ENCODE measurements at places on chromosomes 16 and 17. TPM values are rescaled to one million over a fixed set of nuclear protein-coding genes. Genes with fewer than 3 reads are reported as not detected.

- DNase-seq: no peak
These were observed 330.0 kb upstream of the SOX9 start for GRCh38 chr17:71790791-71791190.

DNA sequence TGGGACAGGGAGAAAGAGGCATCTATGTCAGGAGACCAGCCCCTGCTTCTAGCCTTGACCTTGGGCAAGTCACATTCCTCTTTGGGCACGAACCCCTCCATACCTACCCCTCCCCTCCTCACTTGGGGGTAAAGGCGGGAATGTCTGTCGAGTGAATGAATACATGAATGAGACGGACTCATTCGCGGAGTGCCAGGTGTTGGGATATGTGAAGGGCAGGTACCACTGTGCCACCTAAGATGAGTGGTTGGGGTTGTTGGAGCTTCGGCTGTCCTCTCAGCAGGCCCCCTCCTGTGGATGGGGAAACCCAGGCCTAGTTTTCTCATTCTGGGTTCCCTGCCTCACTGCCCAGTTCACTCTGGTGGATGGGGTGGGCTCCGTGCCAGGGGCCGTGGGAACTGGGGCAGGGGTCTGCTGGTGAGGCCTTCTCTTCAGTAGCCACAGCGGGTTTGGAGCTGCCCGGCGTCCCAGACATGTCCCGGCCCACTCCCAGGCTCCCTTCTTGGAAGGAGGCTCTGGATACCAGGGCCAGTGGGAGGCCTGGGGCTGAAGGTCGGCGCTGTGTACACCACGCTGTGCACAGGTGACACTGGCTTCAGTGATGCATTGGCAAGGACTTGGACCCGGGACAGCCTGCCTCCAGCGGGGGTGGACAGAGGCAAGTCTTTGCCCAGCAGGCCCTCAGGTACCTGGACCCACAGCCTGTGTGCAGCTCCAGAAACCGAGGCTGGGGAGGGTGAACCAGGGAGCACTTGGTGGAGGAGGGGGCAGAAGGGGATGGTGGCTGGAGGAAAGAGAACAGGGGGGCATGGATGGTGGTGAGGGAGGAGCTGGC is 5.6 kb downstream of the GLIS2 start:
- no peak for DNase-seq

DNA sequence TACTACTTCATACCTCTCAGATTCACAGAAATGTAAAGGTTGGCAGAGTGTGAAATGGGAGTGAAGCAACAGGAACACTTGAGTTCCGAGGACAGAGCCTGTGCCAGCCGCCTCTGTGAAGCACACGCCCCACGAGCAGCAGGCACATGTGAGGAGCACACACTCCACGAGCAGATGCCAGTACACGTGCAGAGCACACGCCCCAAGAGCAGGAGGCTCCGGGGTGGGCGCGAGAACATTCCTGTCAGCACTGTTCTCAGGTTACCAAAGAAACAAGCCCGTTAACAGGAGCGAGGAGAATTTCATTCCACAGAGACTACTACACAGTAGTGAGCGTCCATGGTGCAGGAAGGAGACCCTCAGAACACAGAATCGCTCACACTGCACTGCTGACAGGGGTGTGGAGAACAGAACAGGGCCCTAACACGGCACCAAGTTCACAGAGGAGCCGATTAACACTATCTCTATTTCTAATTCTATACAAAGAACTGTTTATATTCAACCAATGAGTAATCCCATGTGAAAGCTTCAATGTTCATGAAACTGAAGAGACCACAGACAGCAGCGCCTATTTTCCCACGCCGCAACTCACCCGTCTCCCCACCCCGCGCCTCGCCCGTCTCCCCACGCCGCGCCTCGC is 40.1 kb downstream of the KLHDC4 start:
- no peak for DNase-seq

DNA sequence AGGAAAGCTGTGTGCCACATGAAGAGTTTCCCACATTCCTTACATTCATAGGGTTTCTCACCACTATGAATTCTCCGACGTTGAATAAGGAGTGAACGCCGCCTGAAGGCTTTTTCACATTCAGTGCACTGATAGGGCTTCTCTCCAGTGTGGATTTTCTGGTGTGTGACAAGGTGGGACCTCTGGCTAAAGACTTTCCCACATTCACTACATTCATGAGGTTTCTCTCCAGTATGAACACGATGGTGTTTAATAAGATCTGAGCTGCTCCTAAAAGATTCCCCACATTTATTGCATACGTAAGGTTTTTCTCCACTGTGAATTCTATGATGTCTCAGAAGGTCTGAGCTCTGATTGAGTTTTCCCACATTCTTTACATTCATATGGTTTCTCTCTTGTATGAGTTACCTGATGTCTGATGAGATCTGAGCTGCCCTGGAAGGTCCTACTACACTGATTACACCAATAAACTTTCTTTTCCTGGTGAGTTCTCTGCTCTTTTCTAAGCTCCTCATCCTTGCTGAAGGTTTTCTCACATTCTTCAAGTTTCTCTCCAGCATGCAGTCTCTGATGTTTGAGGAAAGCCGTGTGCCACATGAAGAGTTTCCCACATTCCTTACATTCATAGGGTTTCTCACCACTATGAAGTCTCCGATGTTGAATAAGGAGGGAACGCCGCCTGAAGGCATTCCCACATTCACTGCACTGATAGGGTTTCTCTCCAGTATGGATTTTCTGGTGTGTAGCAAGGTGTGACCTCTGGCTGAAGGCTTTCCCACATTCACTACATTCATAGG is 10.0 kb downstream of the ZNF594 start:
- no peak for DNase-seq

DNA sequence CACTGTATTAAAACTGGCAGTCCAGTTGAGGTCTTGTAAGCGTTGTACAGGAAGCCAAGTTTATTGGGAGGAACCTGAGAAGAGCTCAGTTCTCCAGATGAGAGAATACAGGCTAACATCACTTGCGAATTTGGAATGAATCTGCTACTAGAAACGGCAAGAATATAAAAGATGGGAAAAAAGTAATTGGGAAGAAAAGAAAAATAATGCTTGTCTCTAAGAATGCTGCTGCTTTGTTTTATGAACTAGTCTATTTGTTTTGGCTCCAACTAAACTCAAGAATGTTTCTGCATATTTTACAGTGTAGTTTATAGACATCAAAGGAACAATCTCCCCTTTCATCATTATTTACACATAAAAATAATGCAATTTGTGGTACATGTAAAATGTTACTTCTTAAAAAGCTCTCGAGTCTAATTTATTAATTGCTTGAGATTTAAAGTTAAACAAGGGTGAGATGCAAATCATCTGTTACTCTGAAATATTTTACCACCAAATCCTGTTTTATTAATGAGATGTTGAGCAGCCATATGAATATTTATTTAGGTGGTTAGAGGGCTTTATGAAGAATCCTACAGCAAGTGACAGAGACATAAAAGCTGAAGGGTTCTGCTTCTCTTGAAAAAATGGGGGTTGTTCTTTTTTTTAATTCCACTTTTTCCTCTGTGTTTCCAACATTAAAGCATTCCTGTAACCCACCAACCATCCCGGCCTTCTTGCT is 162.1 kb upstream of the AXIN2 start:
- DNase-seq: peak; percentile 38

- DNase-seq: no peak
These were observed 7.5 kb downstream of the DHX38 start for GRCh38 chr16:72101195-72101594.

DNA sequence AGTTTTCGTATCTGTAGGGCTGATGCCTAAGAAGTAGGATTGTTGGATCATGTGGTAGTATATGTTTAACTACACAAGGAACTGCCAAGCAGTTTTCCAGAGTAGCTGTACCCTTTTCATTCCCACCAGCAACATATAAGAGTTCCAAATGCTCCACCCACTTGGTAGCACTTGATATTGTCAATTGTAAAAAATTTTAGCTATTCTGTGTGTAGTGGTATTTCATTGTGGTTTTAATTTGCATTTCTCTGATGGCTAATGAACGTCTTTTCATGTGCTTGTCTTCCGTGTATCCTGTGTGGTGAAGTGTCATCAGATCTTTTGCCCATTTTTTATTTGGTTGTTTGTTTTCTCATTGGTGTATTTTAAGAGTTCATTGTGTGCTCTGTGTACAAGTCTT is 69.7 kb downstream of the TANC2 start:
- DNase-seq: peak; percentile 28

- DNase-seq: no peak
These were observed 92.2 kb upstream of the CIBAR2 start for GRCh38 chr16:85204242-85205010.

GRCh38 chr16:56518425-56518824 is 1.4 kb downstream of the BBS2 start:
- DNase-seq: no peak

DNA sequence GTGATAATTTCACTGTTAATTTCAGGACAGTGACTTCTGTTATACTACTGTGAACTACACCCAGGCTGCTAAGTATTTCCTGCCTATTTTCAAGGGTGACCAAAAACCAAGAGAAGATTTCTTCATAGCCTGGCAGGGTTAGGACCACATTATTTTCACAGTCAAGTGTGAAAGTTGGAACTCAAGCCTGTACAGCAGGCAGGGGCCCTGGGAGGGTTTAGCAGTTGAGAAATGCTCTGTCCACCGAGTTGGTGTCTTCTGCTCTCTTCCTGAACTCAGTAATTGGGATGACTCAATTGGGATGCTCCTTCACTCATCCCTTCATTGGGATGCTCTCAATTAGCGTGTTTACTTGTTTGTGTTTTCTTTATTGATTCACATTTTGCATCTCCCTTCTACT is 347.3 kb upstream of the CDH11 start:
- no peak for DNase-seq

- peak; percentile 96 for DNase-seq
These were observed at the start of gene MYBBP1A for GRCh38 chr17:4554997-4555799. TSS of gene MYBBP1A (minus strand) at chr17:4555384. CDS start at chr17:4555324, 60 bp downstream.

DNA sequence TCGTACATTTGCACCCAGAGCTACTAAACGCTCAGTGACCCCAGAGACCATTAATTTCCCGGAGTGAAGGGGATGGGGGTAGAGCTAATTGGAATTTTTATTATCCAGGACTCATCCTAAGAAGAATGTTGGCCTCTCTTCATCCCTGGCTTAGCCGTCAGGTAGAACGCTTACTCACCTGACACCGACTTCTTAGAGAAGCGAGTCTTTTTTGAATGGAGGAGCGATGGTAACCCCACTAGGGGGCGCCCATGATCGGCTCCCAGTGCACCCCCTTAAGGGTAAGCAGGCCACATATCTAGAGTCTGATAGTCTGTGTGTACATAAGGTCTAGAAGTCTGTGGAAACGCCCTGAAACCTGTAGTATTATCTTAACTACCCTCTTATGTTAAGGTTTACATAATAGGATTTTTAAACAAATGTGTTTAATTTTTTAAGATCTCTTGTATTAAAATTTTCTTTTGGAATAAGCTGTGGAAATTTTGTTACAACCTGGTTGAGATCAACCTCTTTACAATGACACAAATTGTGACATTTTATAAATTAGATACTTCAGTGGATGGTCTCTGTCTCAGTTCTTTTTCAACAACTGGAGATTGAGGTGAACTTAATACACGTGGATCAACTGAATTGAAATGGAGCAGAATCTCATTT is 229.8 kb downstream of the CPPED1 start:
- no peak for DNase-seq

- DNase-seq: peak; percentile 92
These were observed 143.9 kb downstream of the SNX29 start for GRCh38 chr16:12120217-12120981.

DNA sequence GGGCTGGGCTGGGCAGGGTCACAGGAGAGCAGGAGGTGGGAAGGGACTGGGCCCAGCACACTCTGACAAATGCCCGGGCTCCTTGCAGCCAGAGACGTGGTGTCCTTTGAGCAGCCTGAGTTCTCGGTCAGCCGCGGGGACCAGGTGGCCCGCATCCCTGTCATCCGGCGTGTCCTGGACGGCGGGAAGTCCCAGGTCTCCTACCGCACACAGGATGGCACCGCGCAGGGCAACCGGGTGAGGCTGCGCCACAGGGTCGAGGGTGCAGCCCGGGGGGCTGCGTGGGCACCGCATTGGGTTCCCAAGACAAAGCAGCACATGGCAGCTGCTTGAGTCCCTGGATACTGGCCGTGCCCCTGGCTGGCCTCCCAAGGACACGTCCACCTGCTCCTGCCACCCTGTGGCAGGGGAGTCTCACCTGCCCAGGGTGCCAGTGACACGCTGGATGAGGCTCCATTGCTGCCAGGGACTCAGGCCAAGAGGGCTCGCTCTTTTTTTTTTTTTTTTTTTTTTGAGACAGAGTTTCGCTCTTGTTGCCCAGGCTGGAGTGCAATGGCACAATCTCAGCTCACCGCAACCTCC is 21.3 kb downstream of the GALK1 start:
- DNase-seq: no peak

GRCh38 chr17:66975614-66976378 is 11.3 kb downstream of the CACNG4 start:
- DNase-seq: peak; percentile 34

The QRICH2 gene
- 4.7 TPM for total RNA-seq

The AATK gene
- not detected for total RNA-seq

The KRTAP9-2 gene
- not detected for total RNA-seq

The PRAC2 gene
- total RNA-seq: not detected

The MRPL28 gene
- total RNA-seq: 150 TPM

The CBX1 gene
- 111 TPM for total RNA-seq

The MYH2 gene
- total RNA-seq: not detected

The RGS9 gene
- 11.2 TPM for total RNA-seq
